ENCODE measurements at places on chromosomes 3 and 15.

- DNase-seq, result no peak
These were observed 726.2 kb downstream of the ROBO1 start for GRCh38 chr3:79041621-79042020.

DNA sequence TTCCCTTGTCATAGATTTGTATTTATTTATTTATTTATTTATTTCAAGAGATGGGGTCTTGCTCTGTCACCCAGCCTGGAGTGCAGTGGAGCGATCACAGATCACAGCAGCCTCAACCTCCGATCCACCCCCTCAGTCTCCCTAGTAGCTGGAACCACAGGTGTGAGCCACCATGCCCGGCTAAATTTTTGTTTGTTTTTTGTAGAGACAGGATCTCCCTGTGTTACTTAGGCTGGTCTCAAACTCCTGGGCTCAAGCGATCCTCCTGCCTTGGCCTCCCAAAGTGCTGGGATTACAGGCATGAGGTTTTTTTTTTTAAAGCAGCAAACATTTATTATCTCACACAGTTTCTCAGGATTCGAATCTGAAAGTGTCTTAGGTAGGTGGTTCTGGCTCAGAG is 2.5 kb downstream of the TTBK2 start:
- no peak for DNase-seq

DNA sequence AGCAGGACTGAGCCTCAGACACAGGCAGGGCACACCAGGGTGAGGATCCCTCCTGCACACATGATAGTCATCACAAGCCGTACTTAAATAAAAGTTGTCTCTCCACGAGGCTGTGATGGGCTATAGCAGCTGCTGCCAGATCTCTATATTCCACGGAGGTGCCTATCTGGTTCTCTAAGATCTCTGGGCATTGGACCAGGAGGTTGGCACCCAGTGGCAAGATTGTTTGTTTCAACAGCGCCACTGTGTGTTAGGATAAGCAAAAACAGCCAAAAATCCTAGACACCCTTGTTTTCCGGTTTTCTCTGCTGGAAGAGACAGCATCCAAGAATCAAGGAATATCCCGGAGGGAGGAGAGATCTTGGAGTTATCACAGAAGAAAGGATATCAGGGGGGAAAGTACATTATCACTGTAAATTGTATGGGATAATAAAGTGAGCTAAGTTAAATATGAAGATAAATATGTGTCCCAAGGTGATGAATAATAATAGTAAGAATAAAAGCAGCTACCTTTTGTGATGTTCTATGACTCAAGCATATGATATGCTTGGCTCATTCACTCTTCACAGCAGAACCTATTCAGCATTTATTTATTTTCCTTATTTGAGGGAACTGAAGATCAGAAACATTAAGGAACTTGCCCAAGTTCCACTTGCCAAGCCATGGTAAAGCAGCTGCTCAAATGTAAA is 90.6 kb upstream of the AKAP13 start:
- DNase-seq, result no peak

- no peak for DNase-seq
These were observed 51.8 kb upstream of the NEDD4 start for GRCh38 chr15:56045068-56045748.

DNA sequence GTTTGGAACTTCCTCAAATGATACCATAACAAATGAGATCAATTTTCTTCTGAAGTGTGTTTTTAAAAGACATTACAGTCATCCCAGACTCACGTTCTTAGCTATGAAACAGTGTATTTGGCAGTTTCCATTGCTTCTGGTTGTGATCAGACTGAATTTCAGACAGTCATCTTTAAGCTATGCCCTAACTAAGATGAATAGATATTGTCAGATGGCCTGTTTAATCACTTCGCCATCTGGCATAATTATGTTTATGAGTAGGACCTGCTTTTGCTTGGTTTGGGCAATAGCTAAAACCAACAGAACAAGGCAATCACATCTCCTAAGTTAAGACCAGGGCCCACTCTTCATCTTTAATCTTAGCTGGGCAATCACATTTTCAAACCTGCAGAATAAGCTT is 313.1 kb downstream of the SV2B start:
- no peak for DNase-seq

- no peak for DNase-seq
These were observed 30.7 kb downstream of the EFL1 start for GRCh38 chr15:82231842-82232241.

DNA sequence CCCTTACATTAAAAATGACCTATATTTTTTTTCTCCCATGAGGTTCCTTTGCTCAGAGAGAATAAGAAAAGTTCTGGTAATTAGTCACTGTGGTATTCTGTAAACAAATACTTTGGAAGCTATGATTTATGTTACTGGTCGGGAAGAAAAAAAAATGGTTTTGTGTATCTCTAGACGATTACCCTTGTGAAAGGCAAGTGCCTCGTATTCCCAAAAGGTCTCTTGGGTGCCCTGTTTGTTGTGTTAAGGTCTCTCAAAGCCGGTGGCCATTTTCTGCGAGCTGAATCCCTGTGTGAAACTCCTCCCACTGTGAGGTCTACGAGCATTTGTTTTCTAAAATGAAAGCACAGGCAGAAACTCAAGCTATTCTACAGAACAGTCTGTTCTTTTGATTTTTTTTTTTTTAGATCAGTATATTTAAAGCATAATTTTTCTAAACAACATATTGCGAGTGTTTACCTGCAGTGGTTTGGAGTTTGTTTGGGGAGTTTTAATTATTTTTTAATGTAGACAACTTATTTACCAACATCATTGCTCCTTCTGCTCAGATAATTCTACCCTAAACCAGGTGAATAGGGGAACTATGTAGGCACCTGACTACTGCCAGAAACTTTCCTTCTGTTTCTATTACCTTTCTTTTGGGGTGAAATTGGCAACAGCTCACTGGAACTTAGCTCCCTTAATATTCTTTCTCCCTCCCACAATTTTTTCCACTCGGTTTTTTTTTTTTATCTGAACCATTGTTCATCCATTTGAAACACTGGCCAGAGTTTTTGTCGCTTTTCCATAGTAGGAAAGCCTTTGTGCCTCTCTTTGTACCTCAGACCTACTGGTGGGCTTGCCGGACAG is 44.0 kb downstream of the ZBTB38 start:
- peak; percentile 71 for DNase-seq

- DNase-seq, result no peak
These were observed 204.4 kb upstream of the LINGO1 start for GRCh38 chr15:77836906-77837648.
